ENCODE measurements at places on chromosomes 12 and 14. TPM values are rescaled to one million over a fixed set of nuclear protein-coding genes. Genes with fewer than 3 reads are reported as not detected.

The IAPP gene
- not detected for total RNA-seq

The KRT2 gene
- total RNA-seq, result not detected

The KCNK13 gene
- total RNA-seq, result 0.12 TPM

The CCDC184 gene
- total RNA-seq, result 0.12 TPM

- no peak for DNase-seq
Measured at GRCh38 chr14:106318700-106319099, 792.3 kb downstream of the TMEM121 start.

DNA sequence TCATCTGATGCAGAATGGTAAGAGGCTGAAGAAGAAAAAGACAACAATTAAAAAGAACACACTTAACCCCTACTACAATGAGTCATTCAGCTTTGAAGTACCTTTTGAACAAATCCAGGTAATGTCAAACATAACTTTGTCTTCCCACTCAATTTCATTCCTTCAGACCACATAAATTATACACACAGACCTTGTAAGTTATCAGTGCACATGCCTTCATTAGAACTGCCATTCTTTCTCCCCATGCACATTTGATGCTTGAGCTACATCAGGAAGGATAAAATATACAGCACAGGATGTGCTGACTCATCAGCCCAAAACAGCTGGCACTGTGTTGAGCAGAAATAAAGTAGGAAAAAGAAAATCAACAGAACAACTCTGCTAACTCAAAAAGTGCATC lies 246.7 kb downstream of the PAWR start:
- DNase-seq, result no peak

DNA sequence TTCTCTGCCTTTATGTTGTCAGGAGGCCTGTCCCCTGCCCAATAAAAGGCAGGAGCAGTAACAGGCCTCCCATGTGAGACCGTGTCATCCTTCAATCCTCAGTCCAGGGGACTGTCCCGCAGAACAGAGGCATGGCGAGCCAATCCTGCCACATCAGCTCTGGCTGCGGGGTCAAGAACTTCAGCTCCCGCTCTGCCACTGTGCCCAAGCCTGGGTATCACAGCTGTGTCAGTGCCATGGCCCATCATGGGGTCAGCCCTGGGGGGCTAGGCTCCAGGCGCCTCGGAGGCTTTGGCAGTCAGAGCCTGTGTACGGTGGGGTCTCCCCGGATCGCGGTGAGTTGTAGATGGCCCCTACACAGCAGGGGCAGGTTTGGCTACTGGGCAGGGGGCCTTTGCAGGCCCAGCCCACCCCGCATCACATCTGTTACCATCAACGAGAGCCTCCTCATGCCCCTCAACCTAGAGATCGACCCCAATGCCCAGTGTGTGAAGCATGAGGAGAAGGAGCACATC lies 19.9 kb upstream of the KRT83 start:
- DNase-seq, result no peak

- DNase-seq, result no peak
Measured at GRCh38 chr14:29461506-29461905, 466.1 kb downstream of the PRKD1 start.

DNA sequence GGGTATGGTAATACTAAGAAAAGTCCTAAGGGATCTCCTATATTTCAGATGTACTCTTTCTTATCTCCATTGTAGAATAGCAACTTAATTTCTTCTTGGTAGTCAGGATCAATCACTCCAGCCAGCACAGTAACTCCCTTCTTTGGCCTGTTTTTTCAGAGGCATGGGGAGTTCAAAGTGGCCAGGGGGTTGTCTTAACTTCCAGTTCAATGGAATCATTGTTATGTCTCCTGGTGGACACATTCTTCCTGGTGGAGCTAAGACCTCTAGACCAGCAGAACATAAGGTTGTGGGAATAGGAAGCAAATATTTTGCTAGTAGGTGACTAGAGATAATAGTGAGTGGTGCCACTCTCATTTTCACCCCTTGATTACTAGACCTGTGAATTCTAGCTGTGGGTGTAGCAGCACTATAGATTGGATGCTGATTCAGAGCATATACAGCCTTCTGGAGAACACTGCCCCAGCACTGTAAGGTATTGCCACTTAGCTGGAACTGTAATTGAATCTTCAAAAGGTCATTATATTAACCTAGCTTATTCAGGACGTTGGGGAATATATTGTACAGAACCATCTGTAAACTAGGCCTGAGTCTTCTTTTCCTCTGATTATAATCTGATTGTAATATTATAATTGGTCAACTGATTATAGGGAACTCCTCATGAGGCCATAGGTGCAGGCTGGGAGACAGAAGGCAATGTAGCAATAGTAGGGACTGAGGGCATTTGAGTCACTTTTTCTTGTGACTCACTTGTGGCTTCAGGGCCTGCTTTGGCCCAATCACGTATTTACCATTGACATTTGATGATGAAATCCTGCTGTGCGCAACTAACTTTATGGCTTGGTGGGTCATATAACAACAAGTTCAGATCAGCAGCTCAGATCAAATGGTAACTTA lies 60.2 kb upstream of the ATP2B1 start:
- peak; percentile 84 for DNase-seq

DNA sequence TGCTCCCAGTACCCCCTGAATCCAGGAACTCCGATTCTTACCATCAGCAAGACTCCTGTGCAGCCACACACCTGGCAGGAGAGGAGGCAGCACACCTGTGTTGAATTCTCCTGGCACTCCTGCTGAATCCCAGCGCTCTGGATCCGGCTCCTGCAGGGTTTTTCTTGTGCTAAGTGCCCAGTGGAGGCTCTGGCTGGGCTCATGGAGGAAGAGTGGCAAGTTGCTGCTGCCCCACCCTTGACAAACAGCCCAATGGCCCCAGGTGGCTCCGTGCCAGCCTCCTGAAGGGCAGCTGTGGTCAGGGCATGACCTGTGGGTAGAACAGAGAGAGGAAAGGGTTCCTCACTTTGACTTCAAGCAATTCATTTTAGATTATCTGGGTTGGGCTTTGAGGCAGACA lies 20.0 kb downstream of the CRACR2A start:
- no peak for DNase-seq

GRCh38 chr12:5114436-5114835 lies 70.8 kb downstream of the KCNA5 start:
- DNase-seq, result no peak

Measured in epithelial cell of proximal tubule (primary cell).